Fibroblast of skin of right biceps (primary cell): ENCODE measurements at places on chromosomes 7 and 10.

DNA sequence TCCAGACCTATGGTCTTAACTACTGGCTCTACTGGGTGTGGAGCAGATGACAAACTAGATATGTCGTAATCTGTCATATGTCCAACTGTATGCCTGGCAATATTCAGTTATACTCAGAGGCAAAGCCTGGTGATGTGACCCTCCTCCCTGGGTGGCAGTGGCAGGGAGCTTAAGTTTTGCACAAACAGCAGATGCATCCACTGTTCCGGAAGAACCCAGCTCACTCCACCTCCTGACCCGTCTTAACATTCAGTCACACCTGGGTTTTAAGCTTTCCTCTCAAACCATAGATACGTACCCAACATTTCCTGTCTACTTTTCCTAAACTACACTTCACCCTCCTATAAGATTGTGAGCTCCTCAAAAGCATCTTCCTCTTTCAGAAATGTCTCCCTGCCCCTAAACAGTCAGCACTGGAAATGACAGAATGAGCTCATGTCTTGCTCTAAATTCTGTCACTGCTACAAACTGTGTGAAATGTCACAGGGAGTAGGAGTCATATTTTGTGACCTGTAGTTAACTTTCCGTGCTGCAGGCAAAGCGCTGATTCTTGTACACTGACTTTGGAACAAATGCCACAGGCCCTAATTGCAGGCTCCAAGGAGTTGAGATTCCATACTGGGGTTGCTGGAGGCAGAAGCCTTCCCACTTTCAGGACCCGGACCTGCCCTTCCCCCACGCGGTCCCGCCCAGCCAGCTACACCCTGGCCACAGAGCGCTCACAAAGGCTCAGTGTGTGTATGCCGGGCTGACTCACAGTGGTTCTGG, 23.9 kb downstream of the SCD start:
- peak; percentile 88 for DNase-seq

DNA sequence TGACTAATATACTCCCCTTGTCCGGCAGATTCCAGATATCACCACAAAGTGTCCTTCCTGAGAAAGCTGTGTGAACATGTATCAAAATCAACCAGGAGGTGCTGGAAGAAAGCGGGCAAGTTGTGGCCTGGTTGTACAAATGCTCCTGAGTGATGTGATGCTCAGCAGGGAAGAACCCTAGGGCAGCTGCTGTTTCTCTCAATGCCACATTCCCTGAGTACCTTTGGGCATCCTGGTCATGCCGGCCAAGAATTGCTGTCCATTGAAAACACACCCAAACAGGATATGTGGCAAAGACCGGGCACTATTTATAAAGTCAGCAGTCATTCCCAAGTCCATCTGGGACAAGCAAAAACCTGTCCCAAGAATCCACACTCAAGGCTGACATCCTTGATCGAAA, 7.8 kb upstream of the ADCY1 start:
- DNase-seq: no peak

DNA sequence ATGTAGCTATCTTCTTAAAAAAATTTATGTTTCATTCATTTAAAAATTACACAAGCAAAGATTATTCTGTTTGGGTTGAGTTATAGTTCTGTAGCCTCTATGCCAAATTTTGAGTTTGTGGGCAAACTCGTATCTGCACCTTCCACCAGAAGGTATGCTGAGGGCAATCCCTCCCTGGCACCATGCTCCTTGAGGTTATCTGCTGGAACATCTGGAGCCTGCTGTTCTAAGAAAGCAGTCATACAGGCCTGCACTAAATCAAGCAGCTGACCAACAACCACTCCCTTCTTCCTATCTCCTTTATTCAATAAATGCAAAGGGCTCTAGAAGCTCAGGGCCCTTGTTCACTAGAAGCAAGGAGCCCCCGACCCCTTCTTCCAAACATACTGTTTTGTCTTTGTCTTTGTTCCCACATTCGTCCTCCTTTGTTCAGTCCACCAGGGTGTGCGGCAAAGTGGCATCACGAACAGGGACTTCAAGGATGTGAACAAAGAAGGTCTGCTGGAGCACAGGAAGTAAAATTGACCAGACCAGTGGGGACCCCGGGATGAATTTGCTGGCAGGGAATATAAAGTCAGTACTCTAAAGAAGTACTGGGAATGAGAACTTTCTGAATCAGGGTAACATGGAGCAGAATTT, 36.4 kb downstream of the OR13A1 start:
- no peak for DNase-seq

GRCh38 chr7:41247143-41247865, 455.6 kb downstream of the INHBA start:
- peak; percentile 50 for DNase-seq
